CD4-positive, alpha-beta T cell (primary cell): ENCODE measurements at places on chromosomes 13 and 19. TPM values are rescaled to one million over a fixed set of nuclear protein-coding genes. Genes with fewer than 3 reads are reported as not detected.

DNA sequence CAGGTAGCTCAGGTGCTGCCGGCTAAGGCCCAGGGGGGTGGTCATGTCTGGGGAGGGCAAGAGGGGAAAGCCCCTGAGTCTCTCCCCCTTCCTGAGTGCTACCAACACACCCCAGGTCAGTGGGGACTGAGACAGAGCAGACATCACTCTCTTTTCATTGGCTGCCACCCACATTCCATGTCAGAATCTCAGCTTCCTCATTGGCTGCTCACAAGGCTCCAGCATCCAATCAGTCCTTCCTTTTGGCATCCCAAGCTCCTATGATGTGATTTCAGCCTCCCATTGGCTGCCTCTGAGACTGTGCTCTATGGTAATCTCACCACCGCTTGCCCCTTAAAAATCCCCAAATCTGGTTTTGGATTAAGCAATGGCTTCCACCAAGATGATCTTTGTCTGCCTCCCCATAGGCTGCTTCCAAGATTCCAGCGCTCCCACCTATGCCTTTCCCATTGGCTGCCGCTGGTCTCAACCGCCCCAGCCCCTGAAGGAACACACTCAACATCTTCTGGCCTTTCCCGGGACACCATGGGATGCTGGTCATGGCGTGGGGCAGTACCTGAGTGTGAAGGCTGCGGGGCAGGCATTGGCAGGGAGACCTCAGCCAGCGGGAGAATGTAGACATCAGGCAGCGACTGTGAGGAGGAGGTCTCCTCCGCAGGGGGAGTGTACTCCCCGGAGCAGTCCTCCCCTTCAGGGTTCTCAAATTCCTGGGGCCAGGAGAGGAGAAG, 2.0 kb downstream of the LMTK3 start:
- H3K36me3 ChIP-seq = peaks cover 11% of the 10 kb centered on the region
- no peak for DNase-seq
- H3K4me1 ChIP-seq = peaks cover 42% of the 10 kb centered on the region
- no peak overlapping the region for H3K27ac ChIP-seq
- H3K4me3 ChIP-seq = no peak overlapping the region

- H3K4me3 ChIP-seq = no peak overlapping the region
- H3K36me3 ChIP-seq = peaks cover 25% of the 10 kb centered on the region
- H3K27ac ChIP-seq = no peak overlapping the region
- peaks cover 24% of the 10 kb centered on the region for H3K4me1 ChIP-seq
- peaks cover 21% of the 10 kb centered on the region for H3K27me3 ChIP-seq
Observed at GRCh38 chr19:58397533-58398037, 2.1 kb downstream of the RNF225 start.

GRCh38 chr13:30861163-30861562, 44.9 kb upstream of the MEDAG start:
- no peaks in the 10 kb centered on the region for H3K36me3 ChIP-seq
- H3K27me3 ChIP-seq = peaks cover 4% of the 10 kb centered on the region
- no peak overlapping the region for H3K27ac ChIP-seq
- no peak overlapping the region for H3K4me3 ChIP-seq

DNA sequence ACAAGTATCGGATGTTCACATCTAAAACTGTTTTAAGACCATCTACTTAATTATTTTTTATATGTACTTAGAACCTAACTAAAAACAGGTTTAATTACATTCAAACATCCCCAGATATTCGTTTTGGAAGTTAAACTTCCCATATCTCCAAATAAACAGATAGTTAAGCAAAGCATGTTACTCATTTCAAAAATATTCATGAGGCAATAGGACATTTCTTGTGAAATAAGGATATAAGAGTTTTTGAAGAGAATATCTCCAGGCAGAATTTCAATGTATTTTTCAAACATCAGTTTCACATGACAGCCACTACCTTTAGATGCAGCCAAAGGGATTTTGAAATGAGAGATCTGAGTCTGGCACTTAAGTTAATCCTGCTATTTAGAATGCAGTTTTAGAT, 697.5 kb downstream of the SLITRK1 start:
- no peaks in the 10 kb centered on the region for H3K36me3 ChIP-seq
- no peak overlapping the region for H3K4me3 ChIP-seq
- no peak overlapping the region for H3K27ac ChIP-seq
- H3K27me3 ChIP-seq = no peaks in the 10 kb centered on the region

DNA sequence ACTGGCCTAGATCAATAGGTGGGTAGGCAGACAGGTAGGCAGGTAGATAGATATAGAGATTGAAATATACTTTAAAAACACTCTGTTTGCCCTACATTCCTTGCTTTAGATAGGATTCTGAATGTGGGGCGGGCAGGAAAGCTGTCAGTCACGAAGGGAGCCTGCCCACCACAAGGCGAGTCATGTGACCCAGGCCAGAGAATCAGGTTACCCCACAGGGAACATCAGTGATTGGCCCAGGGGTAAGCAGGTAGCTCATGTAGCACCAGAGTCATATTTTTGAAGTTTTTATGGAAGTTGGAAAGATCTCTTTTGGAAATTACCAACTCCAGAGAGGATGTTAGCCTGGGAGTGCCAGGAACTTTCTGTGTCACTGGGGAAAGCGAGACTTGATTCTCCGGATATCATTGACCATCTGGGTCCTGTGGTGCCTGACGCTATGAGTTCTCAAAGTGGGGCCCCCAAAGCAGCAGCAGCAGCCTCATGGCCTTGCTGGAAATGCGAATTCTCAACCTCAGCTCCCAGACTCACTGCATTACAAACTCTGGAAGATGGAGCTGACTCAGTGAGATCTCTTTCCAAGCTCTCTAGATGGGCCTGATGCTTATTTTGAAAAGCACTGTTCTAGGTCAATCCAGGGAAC, 60.3 kb downstream of the IRS2 start:
- no peak for DNase-seq
- H3K27me3 ChIP-seq = no peaks in the 10 kb centered on the region
- H3K4me1 ChIP-seq = no peaks in the 10 kb centered on the region
- no peak overlapping the region for H3K27ac ChIP-seq
- no peak overlapping the region for H3K4me3 ChIP-seq

DNA sequence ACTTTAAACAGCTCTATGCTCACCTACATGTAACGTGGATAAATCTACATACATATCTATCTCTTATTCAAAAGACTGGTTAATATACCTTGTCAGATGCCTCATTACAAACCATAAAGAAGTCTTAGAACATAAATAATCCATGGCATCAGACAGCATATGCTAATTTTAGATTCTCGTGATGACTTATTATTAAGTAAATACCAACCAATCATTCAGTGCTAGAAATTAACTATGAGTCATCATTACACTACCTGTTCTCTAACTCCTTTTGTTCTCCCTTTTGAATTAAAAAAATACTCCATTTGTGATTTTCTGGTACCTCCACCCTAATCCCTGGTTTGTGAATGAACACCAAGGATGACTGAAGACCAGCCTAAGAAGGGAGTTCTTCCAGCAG, 754.3 kb upstream of the ARGLU1 start:
- no peak overlapping the region for H3K4me3 ChIP-seq
- DNase-seq = no peak
- H3K36me3 ChIP-seq = no peaks in the 10 kb centered on the region
- H3K27me3 ChIP-seq = no peaks in the 10 kb centered on the region
- no peaks in the 10 kb centered on the region for H3K4me1 ChIP-seq

DNA sequence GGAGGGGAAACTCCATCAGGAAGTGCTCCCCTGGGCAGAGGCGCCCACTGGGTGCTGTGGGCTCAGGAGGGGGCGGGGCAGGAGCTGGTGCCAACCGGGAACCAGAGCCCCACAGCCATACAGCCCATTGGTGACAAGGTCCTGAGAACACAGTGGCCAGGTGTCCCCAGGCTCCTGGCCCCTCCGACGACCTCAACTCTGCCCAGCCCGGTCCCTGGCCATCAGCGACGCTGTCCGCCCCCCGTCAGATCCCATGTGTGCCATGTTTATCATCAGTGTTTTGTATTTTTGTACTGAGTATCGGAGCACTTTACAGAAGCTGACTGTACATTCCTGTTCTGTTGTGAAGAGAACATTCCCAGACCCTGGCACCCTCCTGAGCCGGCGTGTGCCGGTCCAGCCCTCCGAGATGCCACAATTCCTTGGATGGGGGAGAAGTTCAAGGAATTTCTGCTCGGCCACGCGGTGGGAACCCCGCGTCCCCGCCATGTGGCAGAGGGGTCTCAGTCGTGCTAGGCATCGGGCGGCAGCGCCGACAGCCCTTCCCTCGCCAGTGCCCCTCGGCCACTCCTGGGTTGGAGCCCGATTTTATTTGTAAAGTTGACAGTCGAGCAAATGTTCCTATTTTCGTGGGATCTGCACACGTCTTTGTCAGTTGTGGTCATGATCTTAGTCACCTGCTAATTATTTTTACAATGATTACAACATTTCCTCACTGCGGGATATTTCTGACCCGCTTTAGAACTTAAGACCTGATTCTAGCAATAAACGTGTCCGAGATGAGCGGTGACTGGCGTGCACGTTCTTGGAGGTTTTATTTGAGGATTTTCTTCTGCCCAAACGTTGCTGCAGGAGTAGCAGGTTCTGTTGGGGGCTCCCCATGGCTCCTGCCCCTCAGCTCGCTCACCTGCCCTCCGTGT, 16.9 kb downstream of the PEX11G start:
- no peak overlapping the region for H3K4me3 ChIP-seq
- H3K27me3 ChIP-seq = no peaks in the 10 kb centered on the region
- DNase-seq = no peak
- peaks cover 55% of the 10 kb centered on the region for H3K36me3 ChIP-seq

DNA sequence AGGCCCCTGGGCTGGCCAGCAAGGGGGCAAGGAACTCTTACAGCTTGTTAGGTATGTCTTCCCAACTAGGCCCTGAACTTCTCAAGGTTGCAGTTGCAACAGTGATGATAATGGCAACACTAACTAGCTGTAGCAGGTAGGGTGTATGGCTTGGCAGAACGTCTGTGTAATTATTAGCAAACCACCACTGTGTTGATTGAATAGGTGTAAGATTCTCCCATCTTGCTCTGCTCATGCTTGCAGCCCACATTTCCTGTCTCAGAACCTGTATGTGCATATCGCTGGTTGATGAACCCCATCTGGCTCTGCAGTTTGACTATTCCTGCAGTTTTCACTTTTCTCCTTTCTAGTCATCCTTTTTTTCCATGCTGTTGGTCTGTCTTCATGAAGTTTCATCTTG, 178.8 kb downstream of the KATNAL1 start:
- H3K4me1 ChIP-seq = peaks cover 11% of the 10 kb centered on the region
- H3K4me3 ChIP-seq = no peak overlapping the region
- no peaks in the 10 kb centered on the region for H3K27me3 ChIP-seq
- H3K27ac ChIP-seq = no peak overlapping the region
- DNase-seq = no peak

GRCh38 chr19:19594381-19594780, 24.1 kb downstream of the PBX4 start:
- H3K4me1 ChIP-seq = peaks cover 95% of the 10 kb centered on the region
- H3K27ac ChIP-seq = no peak overlapping the region
- H3K36me3 ChIP-seq = peaks cover 35% of the 10 kb centered on the region
- no peak overlapping the region for H3K4me3 ChIP-seq
- DNase-seq = no peak

DNA sequence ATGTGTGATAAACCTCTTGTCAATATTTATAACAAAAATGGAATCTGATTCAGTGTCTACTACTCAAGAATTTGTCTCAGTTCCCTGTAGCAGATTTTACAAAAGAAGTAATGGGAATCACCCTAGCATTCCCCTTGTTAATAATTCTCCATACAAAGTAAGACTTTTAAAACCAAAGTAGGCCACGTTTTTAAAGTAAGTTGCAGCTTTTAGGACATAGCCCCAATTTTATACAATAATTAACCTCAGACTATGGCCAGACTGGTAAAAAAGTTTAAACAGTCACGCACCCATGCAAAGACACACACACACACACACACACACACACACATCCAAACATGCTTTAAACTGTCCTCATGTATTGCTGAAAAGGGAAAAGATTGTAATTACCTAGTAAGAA, 589.9 kb downstream of the PCDH9 start:
- H3K4me1 ChIP-seq = no peaks in the 10 kb centered on the region
- no peak overlapping the region for H3K27ac ChIP-seq
- H3K36me3 ChIP-seq = no peaks in the 10 kb centered on the region
- no peaks in the 10 kb centered on the region for H3K27me3 ChIP-seq
- no peak overlapping the region for H3K4me3 ChIP-seq
- no peak for DNase-seq

GRCh38 chr13:50309882-50310594, 294.8 kb downstream of the KCNRG start:
- no peaks in the 10 kb centered on the region for H3K27me3 ChIP-seq
- DNase-seq = no peak
- peaks cover 11% of the 10 kb centered on the region for H3K4me1 ChIP-seq
- no peak overlapping the region for H3K4me3 ChIP-seq
- H3K36me3 ChIP-seq = no peaks in the 10 kb centered on the region
- no peak overlapping the region for H3K27ac ChIP-seq

DNA sequence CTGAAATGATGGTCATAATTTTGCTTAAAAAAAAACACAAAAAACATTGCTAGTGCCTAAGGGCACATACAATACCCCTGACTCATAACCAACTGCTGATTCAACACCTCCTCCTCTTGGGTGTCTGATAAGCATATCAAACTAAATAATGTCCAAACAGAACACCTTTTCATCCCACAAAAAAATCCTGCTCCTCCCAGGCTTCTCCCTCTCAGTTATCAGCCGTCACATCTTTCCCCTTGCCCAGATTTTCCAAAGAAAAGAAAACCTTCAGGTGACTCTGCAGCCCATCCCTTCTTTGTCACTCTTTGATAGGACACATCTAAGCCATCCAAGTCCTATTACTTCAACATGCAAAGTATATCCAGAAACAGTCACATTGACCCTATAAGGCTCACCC, 46.9 kb downstream of the ABCC4 start:
- H3K4me1 ChIP-seq = no peaks in the 10 kb centered on the region
- no peak overlapping the region for H3K27ac ChIP-seq
- no peaks in the 10 kb centered on the region for H3K27me3 ChIP-seq
- H3K36me3 ChIP-seq = no peaks in the 10 kb centered on the region

DNA sequence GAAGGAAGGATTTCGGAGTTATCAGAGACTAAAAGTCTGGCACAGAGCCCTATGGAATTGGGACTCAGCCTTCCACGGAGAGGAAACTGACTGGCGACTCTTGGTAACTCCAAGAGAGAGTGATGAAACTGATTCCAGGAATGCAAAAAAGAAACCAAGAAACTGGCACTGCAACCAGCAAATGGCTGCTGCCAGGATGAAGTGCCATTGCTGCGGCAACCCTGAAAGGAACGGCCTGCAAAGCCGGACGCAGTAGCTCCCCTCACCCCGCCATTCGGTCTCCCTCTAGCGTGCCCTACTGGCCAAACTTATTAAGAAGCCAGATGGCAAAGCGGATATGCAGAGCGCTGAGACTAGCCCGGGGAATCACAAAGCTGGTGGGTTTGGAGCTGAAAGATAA, 236.0 kb downstream of the PCDH9 start:
- no peak for DNase-seq
- no peak overlapping the region for H3K27ac ChIP-seq
- H3K4me1 ChIP-seq = no peaks in the 10 kb centered on the region
- no peaks in the 10 kb centered on the region for H3K36me3 ChIP-seq

DNA sequence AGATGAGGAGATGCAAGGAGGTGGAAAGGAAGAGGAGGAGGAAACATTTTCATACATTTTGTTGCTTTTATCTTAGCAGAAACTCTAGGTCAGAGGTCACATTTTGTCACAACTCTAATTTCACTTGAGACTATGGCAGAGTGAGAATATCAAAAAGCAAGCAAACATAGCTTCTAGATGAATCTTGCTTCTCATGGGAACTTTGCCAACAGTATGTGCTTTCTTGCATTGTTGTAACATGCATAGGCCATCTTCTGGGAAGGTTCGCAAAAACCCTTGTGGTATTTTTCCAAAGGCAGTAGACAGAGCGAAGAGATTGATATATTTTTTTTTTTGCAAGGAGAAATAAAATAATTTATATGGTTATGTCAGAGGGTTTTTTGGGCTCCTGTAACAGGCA, 291.3 kb downstream of the MTUS2 start:
- H3K36me3 ChIP-seq = no peaks in the 10 kb centered on the region
- H3K4me3 ChIP-seq = no peak overlapping the region
- H3K27ac ChIP-seq = no peak overlapping the region
- no peaks in the 10 kb centered on the region for H3K4me1 ChIP-seq

The TMEM255B gene
- 1.0 TPM for total RNA-seq

The ZNF829 gene
- total RNA-seq = 3.8 TPM

The NKG7 gene
- total RNA-seq = 6.2 TPM

The CFAP97D2 gene
- total RNA-seq = 0.52 TPM
